ENCODE measurements at places on chromosomes 6 and 20. TPM values are rescaled to one million over a fixed set of nuclear protein-coding genes. Genes with fewer than 3 reads are reported as not detected.
A peak's percentile ranks its signal among the peaks of the same experiment; 100 is the strongest.

DNA sequence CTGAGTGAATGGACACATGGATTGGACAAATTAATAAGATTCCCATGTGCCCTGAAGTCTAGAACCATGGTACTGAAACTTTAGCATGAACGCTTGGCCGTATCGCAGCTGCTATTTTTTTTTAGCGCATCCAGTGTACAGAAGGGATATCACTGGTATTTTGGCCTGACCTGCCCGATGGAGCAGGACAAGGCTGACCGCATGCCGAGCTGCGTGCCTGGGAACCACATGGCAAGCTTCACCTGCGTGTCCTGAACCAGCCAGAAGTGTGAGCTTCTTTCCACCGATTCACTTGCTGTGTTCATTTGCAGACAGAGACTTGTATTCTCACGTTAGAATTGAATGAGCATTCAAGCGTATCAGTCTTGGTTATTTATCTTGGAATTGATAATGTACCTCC, 145.7 kb downstream of the CDH4 start:
- DNase-seq: no peak
- H3K27me3 ChIP-seq: peaks cover 3% of the 10 kb centered on the region
- no peak overlapping the region for H3K27ac ChIP-seq
- no peak overlapping the region for H3K4me3 ChIP-seq

- peaks cover 20% of the 10 kb centered on the region for H3K27me3 ChIP-seq
- H3K36me3 ChIP-seq: no peaks in the 10 kb centered on the region
- H3K4me3 ChIP-seq: no peak overlapping the region
Measured at GRCh38 chr20:63148696-63149095, 67.2 kb downstream of the YTHDF1 start.

GRCh38 chr20:34715384-34715783, 11.2 kb downstream of the TP53INP2 start:
- no peak for DNase-seq
- no peaks in the 10 kb centered on the region for H3K27me3 ChIP-seq
- H3K36me3 ChIP-seq: 0 out of 2 replicates have a peak, but pooled peaks cover 4% of the 10 kb centered on the region
- no peak overlapping the region for H3K4me3 ChIP-seq

DNA sequence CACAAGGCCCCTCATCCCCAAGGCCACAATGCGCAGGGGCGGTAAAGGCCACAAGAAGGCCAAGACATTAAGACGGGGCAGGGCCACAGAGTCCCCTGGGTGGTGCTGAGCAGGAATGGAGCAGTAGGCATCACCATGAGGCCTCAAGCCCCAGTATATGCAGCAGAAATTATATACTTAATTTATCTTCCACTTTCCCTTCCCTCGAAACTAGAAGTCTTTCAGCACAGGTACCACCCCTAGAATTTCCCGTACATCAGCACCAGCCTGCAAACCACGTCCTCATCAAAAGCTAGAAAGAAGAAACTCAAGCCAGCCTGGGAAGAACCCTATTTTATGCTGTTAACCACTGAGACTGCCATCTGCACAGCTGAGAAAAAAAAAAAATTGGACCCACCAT, 89.4 kb downstream of the PLG start:
- peaks cover 4% of the 10 kb centered on the region for H3K4me1 ChIP-seq
- no peaks in the 10 kb centered on the region for H3K27me3 ChIP-seq
- no peak for DNase-seq

DNA sequence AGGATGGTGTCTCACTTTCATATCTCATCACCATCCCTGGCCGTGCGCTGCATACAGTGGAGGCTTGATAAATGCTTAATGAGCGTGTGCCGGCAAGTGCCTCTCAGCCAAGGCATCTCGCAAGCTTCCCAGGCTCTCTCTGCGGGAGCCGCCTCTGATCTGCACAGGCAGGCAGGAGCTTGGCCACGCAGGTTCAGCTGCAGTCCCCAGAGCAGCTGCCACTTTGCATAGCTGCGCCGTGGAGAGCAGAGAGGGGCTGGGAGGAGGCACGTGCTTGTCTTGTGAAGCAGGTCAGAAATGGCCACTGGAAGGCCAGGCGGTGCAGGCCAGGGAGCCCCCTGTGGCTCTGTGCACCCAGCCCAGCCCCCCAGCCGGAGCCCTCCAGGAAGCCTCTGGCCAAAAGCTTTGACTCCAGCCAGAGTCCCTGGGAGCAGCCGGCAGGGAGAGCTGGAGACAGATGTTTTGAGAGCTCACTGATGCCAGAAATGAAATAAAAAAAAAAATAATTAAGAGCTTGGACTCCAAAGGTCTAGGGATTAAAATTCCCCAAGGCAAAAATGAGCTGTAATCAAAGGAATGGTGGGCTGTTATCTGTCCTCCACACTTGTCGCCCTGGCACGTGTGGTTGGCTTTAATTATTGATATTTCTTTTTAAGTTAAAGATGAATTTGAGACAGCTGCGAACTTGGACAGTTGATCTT, 377.0 kb downstream of the CDH4 start:
- no peak overlapping the region for H3K27ac ChIP-seq
- H3K4me1 ChIP-seq: peaks cover 19% of the 10 kb centered on the region
- H3K27me3 ChIP-seq: peaks cover 48% of the 10 kb centered on the region
- peak; percentile 60 for DNase-seq

DNA sequence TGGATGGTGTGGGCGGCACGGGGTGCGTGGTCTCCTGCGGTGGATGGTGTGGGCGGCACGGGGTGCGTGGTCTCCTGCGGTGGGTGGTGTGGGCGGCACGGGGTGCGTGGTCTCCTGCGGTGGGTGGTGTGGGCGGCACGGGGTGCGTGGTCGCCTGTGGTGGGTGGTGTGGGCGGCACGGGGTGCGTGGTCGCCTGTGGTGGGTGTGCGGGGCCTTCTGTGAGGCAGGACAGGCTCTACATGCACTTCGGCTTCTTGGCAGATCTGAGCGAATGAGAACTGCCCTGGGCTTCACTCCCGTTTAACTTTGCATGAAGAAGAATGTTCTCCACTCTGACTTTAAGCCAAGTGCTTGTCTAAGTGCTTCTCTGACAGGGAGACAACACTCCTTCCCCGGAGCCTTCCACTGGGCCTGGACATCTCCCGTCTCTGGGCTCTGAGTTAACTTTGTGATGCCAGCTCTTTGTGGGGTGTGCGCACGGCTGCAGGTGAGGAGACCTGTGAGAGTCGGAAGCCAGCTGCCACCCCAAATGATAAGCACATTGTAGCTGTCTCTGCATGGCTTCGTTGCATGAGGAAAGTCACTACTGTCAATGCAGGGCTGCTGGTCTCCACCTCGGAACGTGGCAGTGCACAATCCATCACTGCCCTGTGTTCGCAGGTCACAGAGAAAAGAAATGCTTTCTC, 244.8 kb downstream of the DLL1 start:
- no peak overlapping the region for H3K4me3 ChIP-seq
- no peaks in the 10 kb centered on the region for H3K27me3 ChIP-seq
- no peak for DNase-seq
- H3K36me3 ChIP-seq: no peaks in the 10 kb centered on the region
- H3K27ac ChIP-seq: no peak overlapping the region

DNA sequence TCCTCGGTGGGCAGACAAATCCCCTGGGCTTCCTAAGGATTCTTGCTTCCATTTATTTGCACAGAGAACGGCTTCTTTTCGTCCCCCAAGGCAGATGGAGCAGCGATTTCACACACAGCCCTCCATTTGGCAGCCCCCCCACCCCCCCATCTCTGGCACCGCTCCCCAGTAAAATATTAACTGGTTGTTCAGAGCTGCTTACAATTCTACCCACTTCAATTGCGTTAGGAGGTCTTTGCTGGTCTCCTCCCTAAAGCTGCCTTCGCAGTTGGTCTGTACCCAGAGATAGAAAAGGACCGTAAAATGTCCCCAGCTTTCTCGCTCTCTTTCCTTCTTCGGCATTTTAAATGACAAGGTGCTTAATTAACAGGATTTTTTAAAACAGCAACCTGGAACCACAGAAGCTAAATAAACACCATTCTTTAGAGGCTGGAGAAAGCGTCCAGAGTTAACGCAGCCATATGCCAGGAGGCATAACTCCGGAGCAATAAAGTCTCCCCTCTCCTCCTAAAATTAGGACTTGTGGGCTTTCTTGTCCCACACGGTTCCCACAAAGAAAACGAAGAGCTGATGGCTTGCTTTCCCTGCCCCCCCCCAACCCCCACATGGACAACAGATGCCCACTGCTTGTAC, 1.7 kb upstream of the ZMYND8 start:
- no peaks in the 10 kb centered on the region for H3K27me3 ChIP-seq
- no peak for DNase-seq
- peak overlapping the region; percentile 95 for H3K27ac ChIP-seq
- peaks cover 5% of the 10 kb centered on the region for H3K36me3 ChIP-seq

DNA sequence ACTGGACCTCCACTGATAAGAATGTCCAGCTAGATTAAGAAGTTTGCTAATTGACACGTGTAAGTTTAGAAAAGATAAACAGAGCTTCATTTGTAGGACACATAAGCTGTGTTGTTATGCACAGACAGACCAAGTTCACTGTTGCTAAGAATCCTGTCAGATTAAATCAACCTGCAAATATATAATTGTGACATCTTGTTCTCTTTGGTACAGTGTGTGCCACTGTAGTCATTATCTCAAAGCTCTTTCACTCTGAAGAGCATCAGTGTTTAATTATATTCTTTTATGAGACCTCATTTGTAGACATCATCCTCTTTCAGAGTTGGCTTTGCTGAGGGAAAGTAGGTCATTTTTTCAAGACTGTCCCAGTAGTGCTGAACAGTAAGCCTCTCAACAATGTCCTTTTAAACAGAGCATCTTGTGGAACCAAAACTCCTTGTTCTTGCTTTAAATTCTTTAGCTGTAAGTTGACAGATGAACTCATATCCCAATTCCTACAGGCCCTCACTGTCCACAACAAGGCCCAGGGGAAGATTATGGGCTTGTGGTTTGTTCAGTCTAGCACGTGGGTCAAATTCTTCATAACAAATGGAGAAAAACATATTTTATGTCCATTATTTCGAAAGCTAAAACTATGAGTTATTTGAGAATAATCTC, 252.4 kb downstream of the HDGFL1 start:
- no peak overlapping the region for H3K27ac ChIP-seq
- peaks cover 9% of the 10 kb centered on the region for H3K4me1 ChIP-seq
- H3K36me3 ChIP-seq: no peaks in the 10 kb centered on the region
- H3K27me3 ChIP-seq: no peaks in the 10 kb centered on the region
- no peak overlapping the region for H3K4me3 ChIP-seq

- no peaks in the 10 kb centered on the region for H3K36me3 ChIP-seq
- H3K27ac ChIP-seq: no peak overlapping the region
Measured at GRCh38 chr6:43280234-43280633, 17.8 kb upstream of the SLC22A7 start.

DNA sequence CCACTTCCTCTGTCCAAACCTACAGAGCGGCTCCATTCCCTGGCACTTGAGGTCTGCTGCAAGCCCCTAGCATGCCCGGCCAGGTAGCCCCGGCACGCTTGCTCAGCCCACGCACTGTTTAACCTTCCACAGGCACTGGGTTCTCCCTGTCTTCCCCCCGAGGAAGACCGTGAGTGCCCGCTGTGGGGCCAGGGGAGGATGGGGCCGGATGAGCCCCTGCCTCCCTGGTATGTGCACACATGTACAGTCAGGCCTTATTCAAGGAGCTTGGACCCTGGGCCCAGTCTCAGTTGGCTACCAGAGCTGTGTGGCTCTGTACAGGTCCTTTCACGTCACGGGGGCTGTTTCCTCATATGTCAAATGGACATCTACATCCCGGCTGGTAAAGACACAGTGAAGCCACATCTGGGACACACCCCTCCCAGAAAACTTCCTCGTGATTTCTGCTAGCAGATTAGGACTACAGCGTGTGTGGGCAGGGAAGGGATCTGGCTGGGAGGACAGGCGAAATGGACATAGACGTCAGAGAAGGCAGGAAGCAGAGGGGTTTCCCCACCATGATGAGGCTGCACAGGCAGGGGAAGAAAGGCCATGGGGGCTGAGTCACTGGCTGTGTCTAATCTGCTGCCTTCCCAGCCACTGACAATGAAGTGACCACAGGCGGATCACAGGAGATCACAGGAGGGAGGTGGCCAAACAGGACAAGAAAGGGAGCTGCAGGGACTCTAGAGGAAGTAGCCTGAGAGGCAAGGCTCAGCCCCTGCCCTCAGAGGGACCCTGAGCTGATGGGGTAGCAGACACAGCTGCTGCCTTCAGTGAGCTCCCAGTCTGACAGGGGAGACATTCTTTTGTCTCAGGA, 62.9 kb downstream of the MRPL14 start:
- no peak overlapping the region for H3K4me3 ChIP-seq
- H3K36me3 ChIP-seq: no peaks in the 10 kb centered on the region
- DNase-seq: peak; percentile 59
- peak overlapping the region; percentile 25 for H3K27ac ChIP-seq

- H3K4me1 ChIP-seq: peaks cover 13% of the 10 kb centered on the region
- H3K27me3 ChIP-seq: peaks cover 12% of the 10 kb centered on the region
- no peak for DNase-seq
- no peak overlapping the region for H3K4me3 ChIP-seq
Measured at GRCh38 chr20:44807051-44807683, 3.2 kb downstream of the RIMS4 start.

DNA sequence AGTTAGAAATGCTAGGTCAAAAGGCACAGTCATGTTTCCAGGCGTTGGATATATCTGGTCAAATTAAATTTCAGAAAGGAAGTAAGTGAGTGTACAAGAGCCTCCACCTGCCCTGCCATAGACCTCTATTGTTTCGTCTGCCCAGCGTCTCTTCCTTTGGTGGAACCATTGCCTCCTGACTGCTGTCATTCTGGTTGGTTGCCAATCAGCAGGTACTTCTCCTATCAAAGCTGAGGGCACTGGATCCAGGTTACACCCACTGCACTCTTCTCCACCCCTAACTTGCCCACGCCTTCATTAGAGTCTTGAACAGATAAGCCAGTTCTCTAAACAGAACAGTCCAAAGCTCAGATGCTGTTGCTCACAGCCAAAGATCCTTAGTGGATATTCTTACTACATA, 2.6 kb upstream of the WFDC5 start:
- H3K27ac ChIP-seq: no peak overlapping the region
- H3K27me3 ChIP-seq: peaks cover 5% of the 10 kb centered on the region
- no peak overlapping the region for H3K4me3 ChIP-seq
- H3K36me3 ChIP-seq: no peaks in the 10 kb centered on the region

GRCh38 chr20:60001108-60001507, 42.9 kb downstream of the CDH26 start:
- no peak overlapping the region for H3K27ac ChIP-seq
- H3K36me3 ChIP-seq: no peaks in the 10 kb centered on the region
- H3K27me3 ChIP-seq: peaks cover 20% of the 10 kb centered on the region
- H3K4me1 ChIP-seq: no peaks in the 10 kb centered on the region
- DNase-seq: no peak

- no peak overlapping the region for H3K27ac ChIP-seq
- H3K36me3 ChIP-seq: no peaks in the 10 kb centered on the region
- no peaks in the 10 kb centered on the region for H3K4me1 ChIP-seq
- H3K27me3 ChIP-seq: no peaks in the 10 kb centered on the region
- DNase-seq: no peak
Measured at GRCh38 chr6:113094779-113095178, 747.6 kb downstream of the RFPL4B start.

- peak overlapping the region; percentile 58 for H3K4me3 ChIP-seq
- peaks cover 10% of the 10 kb centered on the region for H3K36me3 ChIP-seq
- H3K27me3 ChIP-seq: no peaks in the 10 kb centered on the region
Measured at GRCh38 chr6:56540232-56541029, 102.3 kb downstream of the DST start.

GRCh38 chr6:8574749-8575468, 139.6 kb upstream of the SLC35B3 start:
- H3K27me3 ChIP-seq: no peaks in the 10 kb centered on the region
- H3K27ac ChIP-seq: no peak overlapping the region
- no peak for DNase-seq
- H3K36me3 ChIP-seq: no peaks in the 10 kb centered on the region
- peaks cover 20% of the 10 kb centered on the region for H3K4me1 ChIP-seq
- H3K4me3 ChIP-seq: no peak overlapping the region

KCNB1 gene
- total RNA-seq: 0.10 TPM

GPR63 gene
- total RNA-seq: 8.7 TPM

GRIK2 gene
- 0.22 TPM for total RNA-seq

FAM162B gene
- not detected for total RNA-seq

AKAP7 gene
- 1.4 TPM for total RNA-seq

OXT gene
- not detected for total RNA-seq

MUCL3 gene
- not detected for total RNA-seq

Measured in SJCRH30 (cell line).